ENCODE measurements at places on chromosomes 11 and 22.

GRCh38 chr11:72144807-72145565 lies 9.5 kb downstream of the FOLR3 start:
- peak; percentile 82 for DNase-seq

- DNase-seq = no peak
Observed at GRCh38 chr11:120219938-120220746, 9.3 kb downstream of the OAF start.

GRCh38 chr11:67095214-67095507 lies 23.9 kb upstream of the KDM2A start:
- DNase-seq = no peak

DNA sequence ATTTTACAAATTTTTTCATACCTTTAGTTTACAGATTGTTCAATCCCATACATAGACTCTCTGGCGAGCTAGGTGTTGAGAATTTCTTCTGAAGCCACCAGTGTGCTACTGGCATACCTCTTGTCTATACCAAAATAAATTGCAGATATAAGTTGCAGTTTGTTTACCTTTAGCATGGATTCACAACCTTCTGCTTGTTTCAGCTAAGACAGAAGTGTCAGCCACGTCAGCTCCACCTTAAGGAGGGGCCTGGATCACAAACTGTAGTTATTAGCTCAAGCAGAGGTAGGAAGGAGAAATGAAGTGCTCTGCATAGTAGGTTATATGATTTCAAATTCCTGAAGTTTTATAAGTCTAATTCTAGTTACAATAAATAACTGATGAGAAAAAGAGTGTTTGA lies at the start of gene NXPE4:
Gene NXPE4, minus strand, starts transcription at position 216 of the 400 bp plus-strand sequence. CDS start 1,027 bp downstream, outside the sequence.
- DNase-seq = no peak

- peak; percentile 89 for DNase-seq
Observed at GRCh38 chr22:50185375-50186087, at the start of gene TRABD. Gene TRABD, plus strand, starts transcription at chr22:50185913. Its CDS starts 7,148 bp downstream, at chr22:50193061.

- DNase-seq = peak; percentile 70
Observed at GRCh38 chr11:63768237-63769041, at the start of gene ZFTA. Gene ZFTA, minus strand, starts transcription at chr11:63768775. Its CDS starts 153 bp downstream, at chr11:63768622.

- peak; percentile 81 for DNase-seq
Observed at GRCh38 chr11:106697058-106697457, 321.2 kb downstream of the GUCY1A2 start.

DNA sequence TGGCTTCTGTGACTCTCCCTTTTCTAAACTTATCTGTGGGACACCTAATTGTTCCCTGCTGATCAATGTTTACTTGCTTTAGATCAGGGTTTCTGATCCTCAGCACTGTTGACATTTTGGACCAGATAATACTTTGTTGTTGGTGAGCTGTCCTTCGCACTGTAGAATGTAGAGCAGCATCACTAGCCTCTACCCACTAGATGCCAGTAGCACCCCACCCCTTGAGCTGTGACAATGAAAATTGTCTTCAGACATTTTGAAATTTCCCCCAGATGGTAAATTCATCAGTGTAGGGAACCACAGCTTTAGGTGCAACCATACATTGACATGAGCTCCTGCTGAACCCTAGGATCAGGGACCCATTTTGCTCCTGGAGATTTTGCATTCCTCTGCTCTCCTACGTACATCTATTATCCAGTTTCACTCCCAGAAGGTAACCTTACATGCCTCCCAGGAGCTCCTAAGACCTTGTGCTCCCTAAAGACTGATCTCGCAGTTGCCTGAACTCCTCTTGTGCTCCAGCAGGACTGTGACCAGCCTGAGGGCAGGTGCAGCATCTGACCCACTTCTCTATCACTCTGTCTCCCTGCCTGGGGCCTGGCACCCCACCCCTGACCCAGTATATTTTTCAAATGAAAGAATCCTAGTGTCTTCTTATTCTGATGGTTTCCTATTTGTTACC lies 107.8 kb downstream of the FAR1 start:
- DNase-seq = no peak

GRCh38 chr11:16935518-16936302 lies 78.5 kb downstream of the PLEKHA7 start:
- DNase-seq = peak; percentile 57

GRCh38 chr11:1193326-1194230 lies 29.3 kb upstream of the MUC5B start:
- no peak for DNase-seq

GRCh38 chr11:130381317-130381716 lies 47.1 kb downstream of the ADAMTS8 start:
- DNase-seq = no peak

GRCh38 chr11:35950082-35950481 lies 6.2 kb downstream of the LDLRAD3 start:
- DNase-seq = no peak

GRCh38 chr11:96162816-96163499 lies 180.0 kb downstream of the MAML2 start:
- DNase-seq = peak; percentile 98
